ENCODE measurements at places on chromosomes 4 and X.
A peak's percentile ranks its signal among the peaks of the same experiment; 100 is the strongest.

GRCh38 chr4:162410854-162411253 is 247.1 kb upstream of the FSTL5 start:
- ATAC-seq, result no peak

DNA sequence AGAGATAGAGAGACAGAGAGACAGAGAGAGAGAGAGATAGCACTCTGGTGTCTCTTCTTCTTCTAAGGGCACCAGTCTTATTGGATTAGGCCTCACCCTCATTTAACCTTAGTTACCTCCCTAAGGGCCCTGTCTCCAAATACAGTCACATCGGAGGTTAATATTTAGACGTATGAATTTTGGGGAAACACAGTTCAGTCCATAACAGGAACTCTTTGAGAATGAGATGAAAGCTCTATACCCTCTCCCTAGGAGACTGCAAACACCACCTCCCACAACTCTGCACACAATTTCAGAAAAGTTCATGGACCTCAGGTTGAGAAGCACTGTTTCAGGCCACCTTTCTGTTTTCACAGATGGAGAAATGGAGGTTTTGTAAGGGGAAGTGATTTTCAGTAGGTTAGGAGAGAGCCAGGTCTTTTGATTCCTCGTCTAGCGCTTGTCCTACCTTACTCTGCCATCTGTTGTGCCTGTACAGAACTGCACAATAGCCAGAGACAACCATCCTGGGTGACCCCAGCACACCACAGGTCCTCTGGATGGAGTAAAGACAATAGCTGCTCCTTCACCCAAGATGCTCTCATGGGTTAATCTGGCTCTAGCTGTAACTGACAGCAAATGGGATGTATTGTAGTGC is 16.9 kb upstream of the LOC101059915 start:
- ATAC-seq, result peak; percentile 62

DNA sequence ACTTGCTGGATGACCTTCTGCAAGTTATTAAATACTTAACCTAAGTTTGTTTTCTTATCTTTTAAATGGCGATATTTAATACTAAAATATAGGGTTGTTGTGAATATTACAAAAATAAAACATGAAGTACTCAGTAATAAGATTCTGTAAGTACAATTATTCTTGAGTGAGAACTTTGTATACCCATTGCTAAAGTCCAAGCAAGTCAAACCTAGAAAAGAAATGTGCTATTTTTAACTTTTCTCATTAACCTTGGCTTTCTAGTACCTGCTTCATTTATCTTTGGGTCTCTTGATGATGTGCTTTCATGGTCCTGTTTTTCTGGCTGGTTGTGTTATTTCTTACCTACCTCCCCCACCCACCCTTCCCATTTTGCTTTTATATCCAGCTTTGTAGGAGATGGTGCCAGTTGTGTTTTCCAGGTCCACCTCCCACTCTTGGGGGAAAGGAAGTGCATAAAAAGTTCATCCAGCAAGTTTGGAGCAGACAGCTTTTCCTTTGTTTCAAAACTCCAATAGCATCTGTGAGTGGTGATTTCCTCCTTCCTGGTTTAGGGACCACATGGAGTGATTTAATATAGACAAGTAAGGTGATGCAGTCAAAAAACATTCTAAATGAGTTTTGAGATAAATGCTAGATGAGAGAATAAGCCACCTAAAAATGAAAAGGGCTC is 7.5 kb upstream of the CXCL8 start:
- no peak for ATAC-seq

DNA sequence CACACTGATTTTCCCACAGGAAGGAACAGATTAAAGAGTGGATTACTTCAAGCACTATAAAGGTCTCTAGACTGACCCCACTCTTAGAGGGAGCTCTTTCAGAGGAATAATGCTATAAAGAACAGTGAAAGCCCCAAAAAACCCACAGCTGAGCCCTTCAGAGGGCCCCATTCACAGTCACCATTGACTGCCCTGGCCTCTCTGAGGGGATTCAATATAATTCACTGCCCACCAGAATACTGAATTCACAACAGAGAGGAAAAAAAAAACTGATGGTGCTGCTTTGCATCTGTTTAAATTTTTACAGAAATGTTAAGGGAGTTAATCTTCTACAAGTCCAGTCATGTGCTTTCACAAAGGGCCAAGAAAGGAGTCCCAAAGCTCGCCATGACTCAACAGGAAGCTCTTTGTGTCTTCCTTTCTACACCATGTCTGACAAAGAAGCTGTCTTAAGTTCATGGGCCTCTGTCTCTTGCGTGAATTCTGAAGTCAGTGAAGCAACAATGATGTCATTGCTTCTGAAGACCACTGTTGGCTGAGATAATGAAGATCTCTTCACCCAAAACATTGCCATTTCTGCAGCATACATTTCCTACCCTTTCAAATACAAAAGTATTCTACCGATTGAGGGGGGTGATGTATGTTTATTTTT is 174.9 kb downstream of the ADAMTS3 start:
- no peak for ATAC-seq

DNA sequence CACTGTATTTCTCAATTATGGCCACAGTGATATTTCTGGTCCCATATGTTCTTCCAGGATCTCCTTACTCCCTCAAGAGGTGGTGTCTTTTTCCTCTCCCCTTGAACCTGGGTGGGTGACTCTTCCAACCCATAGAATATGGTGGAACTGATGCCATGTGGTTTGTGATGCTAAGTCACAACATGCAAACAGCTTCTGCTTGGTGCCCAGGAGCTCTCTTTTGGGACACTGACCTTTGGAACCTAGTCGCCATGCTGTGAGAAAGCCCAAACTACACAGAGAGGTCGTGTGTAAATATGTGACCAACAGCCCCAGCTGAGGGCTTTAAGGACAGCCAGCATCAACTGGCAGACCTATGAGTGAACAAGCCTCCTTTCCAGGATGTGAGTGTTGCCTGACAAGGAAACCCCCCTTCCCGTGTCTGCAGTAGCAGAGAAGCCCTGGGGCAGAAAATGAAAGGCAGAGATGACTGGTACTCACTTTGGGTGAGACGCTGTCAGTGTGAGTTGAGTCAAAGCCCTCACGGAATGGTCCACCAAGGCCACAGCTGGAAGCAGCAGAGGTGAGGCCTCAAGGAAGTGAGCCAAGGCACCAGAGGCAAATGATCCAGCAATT is 223.4 kb downstream of the BCOR start:
- ATAC-seq, result no peak

- ATAC-seq, result no peak
These were observed 64.1 kb downstream of the TMA16 start for GRCh38 chr4:163558539-163559044.

GRCh38 chr4:13920901-13921300 is 293.4 kb upstream of the BOD1L1 start:
- peak; percentile 83 for ATAC-seq

GRCh38 chrX:43566170-43566569 is 89.9 kb upstream of the MAOA start:
- ATAC-seq, result no peak

DNA sequence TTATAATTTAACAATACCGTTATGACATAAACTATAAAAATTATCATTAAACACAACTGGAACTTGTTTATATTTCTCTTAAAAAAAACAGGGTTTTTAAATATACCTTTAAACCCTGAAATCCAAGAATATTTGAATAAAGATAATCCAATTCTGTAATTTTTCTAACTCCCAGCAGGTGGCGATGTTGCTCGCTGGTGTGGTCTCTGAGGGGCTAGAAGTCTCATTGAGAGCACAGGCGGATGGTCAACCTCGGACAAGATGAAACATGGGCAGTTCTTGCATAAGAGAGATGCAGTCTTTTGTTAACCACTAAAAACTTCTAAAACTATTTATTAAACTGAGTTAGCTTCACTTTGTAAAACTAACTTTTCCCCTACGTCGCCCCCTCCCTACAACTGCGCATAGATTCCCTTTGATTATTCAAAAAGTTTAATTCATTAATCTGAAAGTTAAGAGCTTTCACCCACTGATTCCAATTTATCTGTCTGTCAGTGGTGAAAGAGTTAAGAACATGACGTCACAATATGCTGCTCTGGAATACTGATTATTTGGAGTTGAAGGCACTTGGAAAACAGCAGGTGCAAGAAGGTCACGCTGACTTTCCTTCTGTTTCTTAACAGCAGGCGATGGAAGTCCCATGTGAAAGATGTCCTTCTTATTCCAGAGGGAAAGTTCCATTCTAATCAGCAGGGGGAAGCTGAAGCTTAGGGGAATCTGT is 29.5 kb downstream of the DMP1 start:
- peak; percentile 71 for ATAC-seq
